Activated CD4-positive, alpha-beta T cell treated with anti-CD3 and anti-CD28 coated beads, Interleukin-2, amount 10 ng/mL, durations not matched to agents 7 days and 5 days (primary cell): ENCODE measurements at places on chromosomes 3 and 15. TPM values are rescaled to one million over a fixed set of nuclear protein-coding genes. Genes with fewer than 3 reads are reported as not detected.

STT3B gene
- 178 TPM for total RNA-seq

TNFAIP8L3 gene
- total RNA-seq, result not detected

NEK10 gene
- total RNA-seq, result 0.56 TPM

IQCF6 gene
- total RNA-seq, result not detected

P2RY13 gene
- total RNA-seq, result not detected

SPINK8 gene
- total RNA-seq, result not detected

NME9 gene
- not detected for total RNA-seq
